ENCODE measurements at places on chromosomes 16 and 17.

DNA sequence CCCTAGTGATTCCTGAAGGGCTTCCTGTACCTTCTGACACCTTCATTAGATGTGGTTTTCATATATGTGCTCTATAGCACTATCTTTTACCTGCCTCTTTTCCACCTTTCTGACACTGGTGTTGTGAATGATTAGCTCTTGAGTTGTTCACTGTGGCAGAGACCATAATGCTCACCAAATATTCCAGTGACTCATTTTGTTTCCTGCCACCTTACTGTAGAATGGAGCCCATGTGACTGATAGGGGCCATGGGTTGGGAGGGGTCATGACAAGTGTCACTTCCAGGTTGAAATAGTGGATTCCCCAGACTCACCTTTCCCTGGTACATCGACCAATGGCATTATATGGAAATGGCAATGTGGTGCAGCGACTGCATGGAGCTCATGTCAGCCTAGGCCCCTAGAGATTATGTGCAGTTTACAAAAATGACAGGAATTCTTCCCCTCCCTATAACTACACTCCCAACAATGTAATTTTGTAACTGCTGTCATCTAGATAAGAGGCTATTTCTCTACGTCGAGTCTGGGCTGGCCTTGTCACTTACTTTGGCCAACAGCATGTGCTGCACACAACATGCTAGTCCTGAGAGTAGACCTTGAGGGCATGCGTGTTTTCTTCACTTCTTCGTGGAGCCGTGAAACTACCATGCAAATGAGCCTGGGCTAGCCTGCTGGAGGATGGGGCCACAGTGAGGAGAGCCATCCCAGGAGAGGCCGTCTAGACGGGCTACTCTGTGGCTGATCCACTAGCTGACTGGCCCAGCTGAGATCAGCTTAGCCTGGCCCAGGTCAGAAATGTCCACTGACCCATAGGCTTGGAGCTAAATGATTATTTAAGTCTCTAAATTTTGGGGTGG, 409.5 kb downstream of the CA10 start:
- DNase-seq: no peak

DNA sequence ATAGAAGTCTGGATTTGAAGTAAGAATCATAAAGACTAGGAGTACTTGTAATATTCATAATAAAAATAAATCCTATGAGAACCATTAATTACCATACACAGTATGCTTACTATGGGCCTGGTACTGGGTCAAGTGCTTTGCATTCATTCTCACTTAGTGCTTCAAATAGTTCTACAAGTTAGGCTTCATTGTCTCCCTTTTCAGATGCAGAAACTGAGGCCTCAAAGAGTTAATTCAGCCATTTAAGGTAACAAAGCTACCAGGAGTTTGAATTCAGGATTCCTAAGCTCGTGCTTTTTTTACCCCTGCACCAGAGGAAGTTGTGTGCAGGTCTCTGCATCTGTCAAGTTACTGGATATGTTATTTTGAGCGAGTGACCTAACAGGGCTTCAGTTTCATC, 1098.4 kb upstream of the EEF2KMT start:
- DNase-seq: no peak

GRCh38 chr17:31310260-31310659, 3.6 kb downstream of the EVI2B start:
- DNase-seq: peak; percentile 95

GRCh38 chr17:12081720-12082119, 61.0 kb downstream of the MAP2K4 start:
- DNase-seq: no peak

DNA sequence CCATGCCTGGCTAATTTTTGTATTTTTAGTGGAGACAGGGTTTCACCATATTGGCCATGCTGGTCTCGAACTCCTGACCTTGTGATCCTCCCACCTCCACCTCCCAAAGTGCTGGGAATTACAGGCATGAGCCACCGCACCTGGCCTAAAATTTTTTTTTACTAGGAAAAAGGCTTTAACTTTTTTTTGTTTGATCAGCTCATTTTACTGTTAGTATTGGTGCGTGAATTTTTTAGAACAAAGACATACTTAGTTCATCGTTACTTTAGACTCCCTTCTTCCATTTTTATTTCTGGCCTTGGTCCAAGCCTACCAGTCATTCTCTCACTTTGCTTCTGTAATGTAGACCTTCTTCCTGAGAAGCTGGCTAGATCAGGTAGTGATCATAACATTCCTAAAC, 25.4 kb upstream of the RAB11FIP4 start:
- DNase-seq: no peak

- no peak for DNase-seq
Measured at GRCh38 chr16:88706965-88707826, 893 bp downstream of the CTU2 start.

DNA sequence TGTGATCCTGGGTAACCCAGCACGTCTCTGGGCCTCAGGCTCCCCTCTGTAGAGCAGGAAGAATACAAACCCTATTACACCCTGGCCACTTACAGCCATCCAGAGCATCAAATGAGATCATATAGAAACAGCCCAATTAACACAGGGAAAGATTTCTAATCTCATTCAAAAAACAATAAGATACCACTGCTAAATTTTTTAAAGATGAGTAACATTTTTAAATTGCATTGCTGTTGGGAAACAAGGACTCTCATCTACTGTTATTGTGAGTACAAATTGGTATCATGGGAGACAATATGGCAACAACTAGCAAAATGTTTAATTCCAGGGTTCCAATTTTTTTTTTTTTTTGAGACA, 41.1 kb downstream of the SRL start:
- DNase-seq: no peak

DNA sequence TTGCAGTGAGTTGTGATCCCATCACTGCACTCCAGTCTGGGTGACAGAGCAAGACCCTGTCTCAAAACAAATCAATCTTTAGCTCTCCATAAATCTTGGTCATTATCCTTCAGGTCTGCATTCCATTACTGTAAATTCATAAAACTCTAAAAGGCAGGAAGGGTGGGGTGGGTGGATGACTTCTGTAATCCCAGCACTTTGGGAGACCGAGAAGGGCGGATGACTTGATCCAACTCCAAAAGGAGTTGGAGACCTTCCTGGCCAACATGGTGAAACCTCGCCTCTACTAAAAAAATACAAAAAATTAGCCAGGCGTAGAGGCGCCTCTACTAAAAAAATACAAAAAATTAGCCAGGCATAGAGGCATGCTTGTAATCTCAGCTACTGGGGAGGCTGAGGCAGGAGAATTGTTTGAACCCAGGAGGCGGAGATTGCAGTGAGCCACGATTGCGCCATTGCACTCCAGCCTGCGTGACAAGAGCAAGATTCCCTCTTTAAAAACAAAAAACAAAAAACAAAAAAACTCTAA, 2.2 kb upstream of the UBE2Z start:
- no peak for DNase-seq

DNA sequence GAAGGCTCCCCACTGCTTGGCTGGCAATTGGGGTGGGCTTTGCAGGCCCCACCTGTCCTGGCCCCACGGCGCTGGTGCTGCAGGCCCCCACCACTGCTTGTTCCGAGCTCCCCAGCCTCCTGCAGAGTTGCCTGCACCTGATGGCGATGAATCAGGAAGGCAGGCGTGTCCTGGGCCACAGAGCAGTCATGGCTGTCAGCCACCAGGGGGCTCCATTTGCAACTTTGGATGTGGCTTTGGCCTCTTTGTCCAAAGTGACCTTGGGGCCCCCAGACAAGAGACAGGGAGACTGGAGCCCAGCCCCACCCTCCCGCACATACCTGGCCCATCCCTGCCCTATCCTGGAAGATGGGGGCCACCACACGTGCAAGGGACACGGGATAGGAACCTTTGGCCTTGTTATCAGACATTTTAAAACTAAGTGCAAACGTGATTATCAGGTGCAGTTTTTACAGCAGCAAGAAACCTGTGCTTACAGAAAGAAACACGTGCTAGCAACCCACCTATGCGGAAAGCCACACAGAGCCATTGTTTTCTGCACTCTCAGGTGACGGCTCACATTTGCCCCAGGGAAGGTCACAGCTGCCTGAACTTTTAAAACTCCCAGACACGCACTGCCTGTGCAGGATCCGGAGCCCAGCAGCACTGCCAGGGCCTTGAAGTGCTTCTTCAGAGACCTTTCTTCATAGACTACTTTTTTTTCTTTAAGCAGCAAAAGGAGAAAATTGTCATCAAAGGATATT, at the start of gene DNASE1:
Gene DNASE1 (plus strand): TSS at position 443 of the 743 bp plus-strand sequence. CDS start 683 bp downstream, outside the sequence.
- peak; percentile 38 for DNase-seq

DNA sequence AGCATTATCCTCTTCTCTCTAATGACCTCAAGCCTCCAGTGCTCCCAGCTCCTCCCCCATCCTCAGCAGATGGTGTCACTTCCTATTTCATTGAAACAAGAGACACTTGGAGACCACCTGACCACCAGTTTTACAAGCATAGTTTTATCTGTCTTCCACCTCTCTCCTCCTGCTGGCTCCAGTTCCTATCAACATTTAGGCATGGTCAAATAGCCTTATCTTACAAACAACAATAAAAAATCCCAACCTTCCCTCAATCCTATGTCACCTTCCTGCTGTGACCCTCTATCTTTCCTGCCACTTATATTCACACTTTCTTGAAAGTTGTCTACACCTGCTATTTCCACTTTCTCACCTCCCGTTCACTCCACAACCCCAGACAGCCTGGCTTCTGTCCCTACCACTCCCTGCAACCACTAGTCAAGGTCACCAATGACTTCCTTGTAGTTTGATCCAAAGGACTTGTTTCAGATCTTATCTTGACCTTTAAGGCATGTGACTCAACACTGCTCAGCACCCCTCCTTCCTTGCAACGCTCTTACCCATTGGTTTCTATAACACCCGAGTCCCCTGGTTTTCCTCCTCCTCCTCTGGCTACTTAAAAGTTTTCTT, 4.3 kb upstream of the NTN1 start:
- no peak for DNase-seq

GRCh38 chr16:85988723-85989313, 89.9 kb downstream of the IRF8 start:
- no peak for DNase-seq

DNA sequence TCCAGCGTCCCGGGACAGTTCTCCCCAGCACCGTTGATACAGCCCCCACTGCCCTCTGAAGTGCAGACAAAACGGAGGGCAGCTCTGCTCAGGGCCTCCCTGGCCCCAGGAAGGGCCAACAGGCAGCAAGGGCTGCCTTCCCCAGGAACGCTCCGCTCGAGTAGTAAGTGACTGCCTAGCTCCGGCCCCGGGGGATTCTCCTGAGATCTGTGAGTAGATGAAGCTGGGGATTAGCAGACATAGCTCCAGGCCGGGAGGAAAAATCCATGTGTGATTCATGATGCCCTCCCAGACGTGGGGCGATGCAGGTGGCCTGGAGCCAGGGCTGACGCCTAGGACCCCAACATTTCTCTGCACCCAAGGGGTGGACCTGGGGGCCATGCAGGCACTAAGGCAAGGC, 85.3 kb downstream of the ENGASE start:
- DNase-seq: no peak

GRCh38 chr17:41919840-41920579, 1.3 kb upstream of the ACLY start:
- DNase-seq: no peak

DNA sequence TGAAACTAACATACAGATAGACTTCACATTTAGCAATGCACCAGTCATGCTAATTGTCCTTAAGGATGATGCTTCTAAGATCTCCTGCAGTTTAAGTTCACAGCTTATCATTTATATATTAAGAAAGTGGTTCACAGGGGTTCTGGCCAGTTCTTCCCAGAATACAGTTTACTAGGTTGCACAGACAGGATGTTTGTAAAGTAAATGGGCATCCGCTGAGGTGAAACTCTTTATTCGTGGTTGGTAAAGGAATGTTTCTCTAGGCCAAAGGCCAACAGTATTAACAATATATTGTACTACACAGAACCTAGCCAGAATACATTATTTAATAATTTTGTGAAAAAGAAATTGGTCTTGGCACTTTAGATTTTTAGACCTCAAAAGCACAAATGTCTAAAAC, 1427.3 kb downstream of the CDH8 start:
- no peak for DNase-seq

DNA sequence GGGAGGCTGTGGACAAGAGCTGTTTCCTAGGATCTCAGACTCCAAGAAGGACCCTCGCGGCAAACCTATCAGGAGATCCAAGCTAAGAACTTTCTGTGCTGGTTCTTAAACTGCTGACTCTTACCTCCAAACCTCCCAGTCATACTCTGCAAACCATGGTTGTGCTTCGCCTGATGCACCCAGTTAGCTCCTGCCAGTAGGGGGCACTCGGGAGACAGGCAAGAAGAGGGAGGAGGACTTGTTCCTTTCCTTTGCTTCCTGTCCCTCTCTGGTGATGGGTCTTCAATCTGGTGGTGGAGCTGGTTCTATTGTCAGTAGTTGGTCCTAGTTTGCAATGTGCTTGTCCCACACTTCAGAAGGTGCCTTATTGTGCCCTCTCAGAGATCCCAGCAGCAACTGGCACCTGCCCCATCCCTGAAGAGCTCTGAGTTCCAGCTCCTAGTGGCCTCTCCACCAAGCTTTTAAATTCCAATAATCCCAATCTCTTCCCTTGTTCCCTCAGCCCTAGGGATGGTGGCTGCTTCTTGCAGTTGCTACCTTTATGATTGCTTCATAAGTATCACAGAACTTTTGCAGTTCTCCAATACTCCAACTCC, 113.5 kb upstream of the RPL38 start:
- peak; percentile 68 for DNase-seq

GRCh38 chr17:38702916-38703741, 1.9 kb upstream of the MLLT6 start:
- no peak for DNase-seq

- DNase-seq: no peak
Measured at GRCh38 chr16:27216297-27216885, 13.1 kb downstream of the KDM8 start.

DNA sequence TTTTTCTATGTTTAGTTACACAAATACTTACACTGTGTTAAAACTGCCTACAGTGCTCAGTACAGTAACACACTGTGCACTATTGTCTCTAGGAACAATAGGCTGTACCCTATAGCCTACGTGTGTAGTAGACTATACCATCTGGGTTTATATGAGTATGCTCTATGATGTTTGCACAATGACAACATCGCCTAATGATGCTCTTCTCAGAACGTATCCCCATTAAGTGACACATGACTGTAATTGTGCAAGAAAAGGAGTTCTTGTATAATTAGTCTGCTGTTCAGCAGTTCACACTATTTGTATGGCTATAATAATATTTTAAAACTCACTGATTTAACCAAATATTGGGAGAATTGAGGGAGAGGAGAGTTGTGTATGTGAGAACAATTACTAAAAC, 173.7 kb downstream of the TRIM37 start:
- DNase-seq: no peak

DNA sequence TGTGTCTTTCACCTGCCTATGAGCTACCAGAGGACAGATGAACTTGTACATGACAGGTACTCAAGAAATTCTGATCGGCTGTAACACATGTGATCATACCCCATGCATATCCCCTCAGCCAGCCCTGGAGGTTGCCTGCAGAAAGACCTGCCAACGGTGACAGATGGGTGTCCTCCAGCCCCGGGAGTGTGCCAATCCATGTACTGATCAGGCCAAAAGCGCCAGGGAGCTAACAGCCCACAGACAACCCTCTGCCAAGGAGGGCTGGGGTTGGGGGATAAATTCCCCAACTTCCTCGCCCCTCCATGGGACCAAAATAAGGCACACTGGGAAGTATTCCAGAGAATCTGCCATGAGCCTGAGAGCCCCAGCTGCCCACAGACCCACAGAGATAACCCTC, 189.4 kb downstream of the CCT6B start:
- no peak for DNase-seq
